ENCODE measurements at places on chromosomes 13 and 19.
A peak's percentile ranks its signal among the peaks of the same experiment; 100 is the strongest.

- DNase-seq = no peak
Measured at GRCh38 chr13:106186366-106187030, 349.0 kb downstream of the EFNB2 start.

DNA sequence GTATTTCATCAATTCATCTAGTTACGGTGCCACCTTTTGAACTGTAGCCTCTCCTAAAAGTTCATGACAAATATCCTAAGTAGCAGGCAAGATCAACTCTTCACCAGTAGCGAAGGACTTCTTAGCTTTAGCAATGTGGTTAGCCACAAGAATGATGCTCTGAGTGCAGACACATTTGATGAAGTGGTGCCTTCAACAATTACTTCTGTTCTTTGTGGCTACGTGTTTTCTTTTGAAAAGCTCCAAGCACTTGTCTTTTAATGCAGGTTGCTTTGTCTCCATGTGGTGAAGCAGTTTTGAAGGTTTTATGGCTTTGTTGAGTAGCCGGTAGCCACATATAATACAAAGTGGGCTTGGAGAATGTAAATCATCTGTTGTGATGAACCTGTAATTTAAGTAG is 194.7 kb downstream of the B3GLCT start:
- no peak for DNase-seq

GRCh38 chr13:48380581-48380980 is 32.3 kb downstream of the LPAR6 start:
- no peak for DNase-seq

DNA sequence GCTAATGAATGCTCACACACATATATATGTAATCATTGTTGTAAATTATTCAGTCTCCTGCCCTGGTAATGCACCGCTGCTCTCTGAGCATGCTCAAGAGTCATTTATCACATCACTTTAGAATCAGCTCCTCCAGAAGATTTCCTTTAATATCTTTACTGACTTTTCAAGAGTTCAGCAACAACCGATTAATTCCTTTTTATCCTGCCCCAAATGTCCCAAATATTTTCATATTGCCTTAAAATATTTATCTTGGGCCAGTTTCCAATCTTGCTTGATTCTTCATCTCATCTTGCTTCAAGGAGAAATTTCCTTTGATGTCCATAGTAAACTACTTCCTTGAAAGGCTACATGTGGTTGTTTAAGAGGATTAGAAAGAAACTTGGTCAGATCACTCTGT is 132.5 kb downstream of the NHLRC3 start:
- DNase-seq = no peak

- peak; percentile 53 for DNase-seq
Measured at GRCh38 chr13:56166864-56167263, 973.9 kb upstream of the PRR20A start.

DNA sequence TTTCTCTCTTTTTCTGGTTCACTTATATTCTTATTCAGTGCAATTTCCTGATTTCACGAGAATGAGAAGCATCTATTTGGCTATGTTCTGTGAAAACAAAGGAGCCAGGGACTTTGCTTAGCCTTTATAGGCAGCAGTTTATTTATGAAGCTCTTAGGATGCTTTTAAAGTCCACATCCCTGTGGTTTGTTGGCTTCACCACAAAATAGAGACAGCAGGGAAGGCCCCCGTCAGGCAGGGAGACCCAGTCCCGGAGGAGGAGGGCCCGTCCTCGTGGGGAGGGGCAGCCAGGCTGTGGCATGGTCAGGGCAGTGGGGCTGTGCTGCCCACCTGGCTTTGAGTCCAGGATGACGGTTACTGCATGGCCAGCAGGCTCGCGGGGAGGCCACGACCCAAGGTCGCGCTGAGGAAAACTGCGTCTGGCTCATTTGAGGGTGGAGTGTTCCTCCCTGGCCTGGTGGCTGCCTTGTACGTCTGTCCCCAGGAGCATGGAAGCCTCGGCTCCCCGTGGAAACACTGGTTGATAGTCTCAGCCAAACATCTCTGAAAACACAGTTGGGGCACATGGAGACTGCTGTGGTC is 92.7 kb downstream of the ATP11A start:
- DNase-seq = no peak

GRCh38 chr13:27826379-27827353 is 34.4 kb downstream of the GSX1 start:
- DNase-seq = peak; percentile 78
